ENCODE measurements at places on chromosomes 1 and 21. TPM values are rescaled to one million over a fixed set of nuclear protein-coding genes. Genes with fewer than 3 reads are reported as not detected.
A peak's percentile ranks its signal among the peaks of the same experiment; 100 is the strongest.

DNA sequence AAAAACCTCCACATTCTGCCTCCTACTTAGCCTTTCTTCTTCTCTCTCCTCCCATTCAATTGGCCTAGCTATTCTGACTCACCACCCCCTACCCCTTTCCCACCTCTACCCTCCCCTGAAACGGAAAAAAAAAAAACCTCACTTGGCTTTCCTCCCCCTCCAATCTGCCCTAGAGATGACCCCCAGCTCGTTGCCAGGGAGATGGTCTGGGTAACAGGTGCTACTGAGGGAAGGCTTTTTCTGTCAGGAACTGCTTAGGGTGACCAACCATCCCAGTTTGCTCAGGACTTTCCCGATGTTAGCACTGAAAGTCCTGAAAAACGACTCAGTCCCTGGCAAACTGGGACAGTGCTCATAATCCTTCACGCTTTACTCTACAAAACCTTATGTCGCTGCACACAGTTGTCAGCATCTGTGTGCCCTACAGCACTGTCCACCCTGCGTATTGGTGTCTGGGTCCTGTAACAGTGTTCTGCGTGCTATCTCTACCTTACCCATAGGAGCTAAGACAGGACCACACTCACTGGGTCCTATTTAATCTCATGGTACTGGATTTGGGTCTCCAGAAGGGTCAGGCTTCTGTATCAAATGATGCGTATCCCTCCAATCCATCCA is 7.7 kb upstream of the CADM3 start:
- H3K27ac ChIP-seq = no peak overlapping the region
- no peak for DNase-seq
- peaks cover 7% of the 10 kb centered on the region for H3K27me3 ChIP-seq

GRCh38 chr1:60126723-60127122 is 53.2 kb upstream of the C1orf87 start:
- no peaks in the 10 kb centered on the region for H3K36me3 ChIP-seq
- no peak for DNase-seq
- H3K4me1 ChIP-seq = no peaks in the 10 kb centered on the region
- no peak overlapping the region for H3K27ac ChIP-seq
- H3K4me3 ChIP-seq = no peak overlapping the region

GRCh38 chr1:113593550-113594297 is 165.6 kb downstream of the PHTF1 start:
- no peaks in the 10 kb centered on the region for H3K4me1 ChIP-seq
- no peak for DNase-seq
- H3K4me3 ChIP-seq = no peak overlapping the region
- H3K27me3 ChIP-seq = no peaks in the 10 kb centered on the region
- peaks cover 32% of the 10 kb centered on the region for H3K36me3 ChIP-seq
- no peak overlapping the region for H3K27ac ChIP-seq

- peaks cover 14% of the 10 kb centered on the region for H3K36me3 ChIP-seq
- H3K4me1 ChIP-seq = no peaks in the 10 kb centered on the region
- H3K4me3 ChIP-seq = no peak overlapping the region
Observed at GRCh38 chr1:235397733-235398132, 30.5 kb downstream of the TBCE start.

DNA sequence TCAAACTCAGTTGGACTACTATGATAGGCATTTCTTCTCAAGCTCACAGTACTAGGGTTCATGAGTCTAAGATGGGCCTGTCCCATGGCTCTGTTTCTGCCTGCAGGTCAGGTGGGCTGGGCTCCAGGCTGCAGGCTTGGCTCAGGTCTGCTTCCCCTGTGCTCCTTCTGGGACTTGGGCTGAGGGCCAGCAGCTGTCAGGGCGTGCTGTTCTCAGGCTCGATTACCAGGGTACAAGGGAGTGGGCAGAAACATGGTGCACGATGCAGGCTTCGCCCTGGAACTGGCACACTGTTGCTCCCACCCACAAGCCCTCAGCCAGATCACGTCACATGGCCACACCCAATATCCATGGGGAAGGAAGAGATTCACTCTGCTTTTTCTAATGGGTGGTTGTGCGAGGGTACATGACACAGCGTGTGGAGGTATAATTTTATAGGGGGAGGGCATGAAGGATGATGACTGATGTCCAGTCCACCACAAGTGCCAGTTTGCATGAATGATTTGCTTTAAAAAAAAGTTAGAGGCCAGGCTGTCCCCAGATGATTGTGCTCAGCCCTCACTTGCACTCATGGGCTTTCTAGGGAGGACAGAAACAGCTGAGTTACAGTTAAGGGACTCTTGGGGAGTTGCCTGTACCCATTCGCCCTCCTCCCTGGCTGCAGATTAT is 118.0 kb downstream of the ACTL8 start:
- no peak for DNase-seq
- no peaks in the 10 kb centered on the region for H3K27me3 ChIP-seq
- no peak overlapping the region for H3K27ac ChIP-seq

DNA sequence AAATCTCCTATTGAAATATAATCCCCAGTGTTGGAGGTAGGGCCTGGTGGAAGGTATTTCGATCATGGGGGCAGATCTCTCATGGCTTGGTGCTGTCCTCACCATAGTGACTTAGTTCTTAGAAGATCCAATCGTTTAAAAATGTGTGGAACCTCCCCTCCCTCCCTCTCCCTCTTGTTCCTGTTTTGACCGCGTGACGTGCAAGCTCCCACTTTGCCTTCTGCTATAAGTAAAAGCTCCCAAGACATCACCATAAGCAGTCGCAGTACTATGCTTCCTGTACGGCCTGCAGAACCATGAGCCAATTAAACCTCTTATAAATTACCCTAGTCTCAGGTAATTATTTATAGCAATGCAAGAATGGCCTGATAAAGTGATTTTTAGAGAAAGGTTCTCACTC is 10.9 kb upstream of the RGS2 start:
- no peak overlapping the region for H3K27ac ChIP-seq
- no peak for DNase-seq
- H3K27me3 ChIP-seq = no peaks in the 10 kb centered on the region
- H3K36me3 ChIP-seq = no peaks in the 10 kb centered on the region

GRCh38 chr1:165833358-165833757 is 5.9 kb downstream of the UCK2 start:
- no peaks in the 10 kb centered on the region for H3K36me3 ChIP-seq
- H3K4me1 ChIP-seq = peaks cover 25% of the 10 kb centered on the region
- no peak for DNase-seq
- H3K4me3 ChIP-seq = no peak overlapping the region

- H3K27ac ChIP-seq = peak overlapping the region; percentile 36
- no peaks in the 10 kb centered on the region for H3K4me1 ChIP-seq
- H3K27me3 ChIP-seq = no peaks in the 10 kb centered on the region
- no peak overlapping the region for H3K4me3 ChIP-seq
- H3K36me3 ChIP-seq = no peaks in the 10 kb centered on the region
- DNase-seq = no peak
Observed at GRCh38 chr1:185376288-185376687, 59.2 kb upstream of the IVNS1ABP start.

- no peak overlapping the region for H3K27ac ChIP-seq
- H3K4me1 ChIP-seq = peaks cover 17% of the 10 kb centered on the region
- no peaks in the 10 kb centered on the region for H3K27me3 ChIP-seq
- H3K4me3 ChIP-seq = no peak overlapping the region
- no peaks in the 10 kb centered on the region for H3K36me3 ChIP-seq
- DNase-seq = peak; percentile 65
Observed at GRCh38 chr1:165871311-165872067, 44.1 kb downstream of the UCK2 start.

- no peak overlapping the region for H3K4me3 ChIP-seq
- peaks cover 4% of the 10 kb centered on the region for H3K4me1 ChIP-seq
- no peaks in the 10 kb centered on the region for H3K36me3 ChIP-seq
- DNase-seq = no peak
Observed at GRCh38 chr1:44693900-44694299, 19.4 kb downstream of the ARMH1 start.

Gene C1orf226
- total RNA-seq = 6.3 TPM

DNA sequence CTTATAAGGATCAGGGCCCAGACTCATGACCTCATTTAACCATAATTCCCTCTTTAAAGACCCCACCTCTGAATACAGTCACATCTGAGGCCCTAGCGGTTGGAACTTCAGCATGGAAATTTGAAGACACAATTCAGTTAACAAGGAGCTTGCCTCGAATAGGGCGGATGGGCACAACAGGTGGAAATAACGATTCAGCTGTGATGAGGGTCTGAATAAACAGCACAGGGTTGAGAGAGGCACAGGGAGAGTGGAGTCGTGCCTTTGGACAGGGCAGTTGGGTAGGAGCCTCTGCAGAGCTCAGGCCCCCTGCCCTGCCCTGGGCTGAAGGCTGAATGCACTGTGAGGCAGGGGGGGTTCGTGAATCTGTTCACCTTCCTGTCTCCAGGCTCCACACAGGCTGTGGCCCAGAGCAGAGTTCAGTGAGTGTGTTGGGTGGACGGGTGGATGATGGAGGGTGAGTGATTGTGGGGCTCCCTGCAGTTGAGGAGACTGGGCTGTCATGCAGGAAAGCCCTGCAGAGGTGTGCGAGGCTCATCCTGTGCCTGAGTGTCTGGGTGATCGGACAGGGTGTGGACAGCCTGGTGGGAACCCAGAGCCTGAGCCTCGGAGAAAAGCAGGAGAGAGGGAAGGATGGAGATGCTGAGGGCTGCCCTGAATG is 243.1 kb downstream of the FOXD2 start:
- H3K36me3 ChIP-seq = no peaks in the 10 kb centered on the region
- DNase-seq = no peak
- H3K27me3 ChIP-seq = no peaks in the 10 kb centered on the region
- H3K4me1 ChIP-seq = no peaks in the 10 kb centered on the region

Gene SLC6A17
- total RNA-seq = not detected

Gene NEGR1
- 18.1 TPM for total RNA-seq

DNA sequence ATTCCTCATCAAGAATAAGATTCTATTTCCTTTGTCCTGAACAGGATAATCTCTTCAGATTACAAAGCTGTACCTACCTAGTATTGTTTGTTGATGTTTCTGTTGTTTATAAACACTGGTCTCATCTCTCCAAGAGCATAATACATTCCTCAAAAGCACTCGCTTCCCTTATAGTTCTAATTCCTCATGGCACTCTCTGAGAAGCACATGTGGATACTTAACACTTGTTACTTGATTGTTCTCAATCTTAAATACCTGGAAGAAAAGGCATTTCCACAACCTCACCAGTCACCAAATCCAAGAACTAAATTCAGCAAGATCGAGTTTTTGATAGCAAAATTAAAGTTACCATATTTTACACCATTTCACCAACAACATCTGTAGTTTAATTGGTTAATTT is 145.9 kb upstream of the DUSP10 start:
- H3K27ac ChIP-seq = no peak overlapping the region
- H3K27me3 ChIP-seq = no peaks in the 10 kb centered on the region
- H3K4me3 ChIP-seq = no peak overlapping the region
- no peak for DNase-seq
- no peaks in the 10 kb centered on the region for H3K36me3 ChIP-seq

Gene GLMP
- total RNA-seq = 53.7 TPM

Gene CLCNKB
- total RNA-seq = 0.18 TPM

Gene HES3
- total RNA-seq = not detected

Gene CHD5
- 0.56 TPM for total RNA-seq

Gene DIPK1A
- total RNA-seq = 5.6 TPM

Gene TMPRSS3
- total RNA-seq = 3.8 TPM

GRCh38 chr1:186155594-186155993 is 219.5 kb downstream of the TPR start:
- H3K36me3 ChIP-seq = peaks cover 7% of the 10 kb centered on the region
- H3K27ac ChIP-seq = no peak overlapping the region
- no peaks in the 10 kb centered on the region for H3K27me3 ChIP-seq
- H3K4me3 ChIP-seq = no peak overlapping the region

- H3K4me1 ChIP-seq = no peaks in the 10 kb centered on the region
- H3K36me3 ChIP-seq = no peaks in the 10 kb centered on the region
- H3K4me3 ChIP-seq = no peak overlapping the region
Observed at GRCh38 chr1:18309552-18310155, 171.1 kb upstream of the KLHDC7A start.

DNA sequence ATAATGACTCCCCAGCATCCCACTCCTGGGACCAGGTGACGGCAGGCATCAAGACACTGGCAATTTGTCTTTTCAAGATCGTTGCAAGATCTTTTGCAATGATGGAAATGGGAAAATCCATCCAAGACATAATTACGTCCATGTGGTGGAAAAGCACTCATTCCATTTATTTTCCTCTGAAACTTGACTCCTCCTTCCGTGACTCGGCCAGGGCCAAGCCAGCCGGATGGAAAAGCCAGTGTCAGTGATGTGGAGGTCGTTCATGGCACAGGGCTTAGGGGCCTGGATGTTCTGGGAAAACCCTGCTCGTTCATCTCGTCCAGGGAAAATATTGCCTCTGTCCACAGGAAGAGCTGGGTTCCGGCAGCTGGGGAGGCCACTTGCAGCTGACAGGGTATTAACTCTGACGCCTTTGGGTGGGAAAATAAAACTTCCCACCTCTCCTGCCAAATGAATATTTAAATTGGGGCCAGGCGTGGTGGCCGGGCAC is 46.2 kb downstream of the C1orf198 start:
- H3K4me3 ChIP-seq = no peak overlapping the region
- peak overlapping the region; percentile 2 for H3K27ac ChIP-seq
- DNase-seq = no peak
- H3K4me1 ChIP-seq = peaks cover 22% of the 10 kb centered on the region
- H3K36me3 ChIP-seq = no peaks in the 10 kb centered on the region

DNA sequence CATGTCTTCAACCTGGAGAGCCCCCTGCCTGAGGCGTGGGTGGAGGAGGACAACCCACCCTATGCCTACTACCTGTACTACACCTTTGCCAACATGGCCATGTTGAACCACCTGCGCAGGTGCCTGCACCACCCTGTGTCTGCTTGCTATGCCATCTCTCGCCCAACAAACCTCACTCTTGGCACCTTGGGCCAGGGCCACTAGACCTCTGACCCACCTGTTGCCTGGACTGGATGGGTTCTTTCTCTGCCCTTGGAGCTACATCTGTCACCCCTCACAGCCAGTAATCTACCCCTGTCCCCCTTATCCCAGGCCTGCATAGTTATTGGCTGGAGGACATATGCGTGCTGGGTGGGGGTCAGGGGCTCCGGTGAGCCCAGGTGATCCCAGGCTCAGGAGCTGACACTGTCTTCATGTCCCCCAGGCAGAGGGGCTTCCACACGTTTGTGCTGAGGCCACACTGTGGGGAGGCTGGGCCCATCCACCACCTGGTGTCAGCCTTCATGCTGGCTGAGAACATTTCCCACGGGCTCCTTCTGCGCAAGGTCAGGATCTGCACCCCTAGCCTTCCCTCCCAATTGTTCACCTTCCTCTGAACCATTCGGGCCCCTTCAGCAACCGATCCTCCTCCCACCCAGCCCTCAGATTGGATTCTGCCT is 9.9 kb downstream of the AMPD2 start:
- peaks cover 51% of the 10 kb centered on the region for H3K36me3 ChIP-seq
- DNase-seq = no peak
- no peak overlapping the region for H3K27ac ChIP-seq
- no peak overlapping the region for H3K4me3 ChIP-seq

DNA sequence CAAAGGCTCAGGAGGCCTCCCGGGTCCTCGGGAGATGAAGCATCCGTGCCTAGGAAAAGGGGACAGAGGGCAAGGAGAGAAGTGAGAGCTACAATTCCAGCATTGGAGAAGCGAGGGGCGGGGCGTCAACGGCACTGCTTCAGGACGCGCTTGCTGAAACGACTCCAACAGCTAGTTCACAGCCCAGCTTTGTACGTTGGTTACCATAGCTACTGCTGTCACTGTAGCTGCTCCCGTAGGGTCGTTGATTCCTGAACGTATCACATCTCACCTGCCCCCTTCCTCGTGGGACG is 63.1 kb downstream of the TOR1AIP2 start:
- H3K27me3 ChIP-seq = peaks cover 9% of the 10 kb centered on the region
- H3K4me3 ChIP-seq = peak overlapping the region; percentile 51
- H3K36me3 ChIP-seq = no peaks in the 10 kb centered on the region
- peak; percentile 79 for DNase-seq

GRCh38 chr1:221910222-221910621 is 168.3 kb upstream of the DUSP10 start:
- H3K4me3 ChIP-seq = no peak overlapping the region
- no peaks in the 10 kb centered on the region for H3K4me1 ChIP-seq
- no peaks in the 10 kb centered on the region for H3K27me3 ChIP-seq
- H3K27ac ChIP-seq = no peak overlapping the region
- no peak for DNase-seq

Gene DESI2
- total RNA-seq = 43.7 TPM

Measured in lower lobe of right lung (tissue), 2 donors.